ENCODE measurements at places on chromosomes 1 and 21.

GRCh38 chr1:20074055-20074724, 4.2 kb downstream of the PLA2G5 start:
- no peak for DNase-seq

GRCh38 chr21:34808569-34809204, 139.9 kb downstream of the CLIC6 start:
- DNase-seq = no peak

- DNase-seq = no peak
Measured at GRCh38 chr21:34534522-34534921, 22.5 kb upstream of the KCNE1 start.

DNA sequence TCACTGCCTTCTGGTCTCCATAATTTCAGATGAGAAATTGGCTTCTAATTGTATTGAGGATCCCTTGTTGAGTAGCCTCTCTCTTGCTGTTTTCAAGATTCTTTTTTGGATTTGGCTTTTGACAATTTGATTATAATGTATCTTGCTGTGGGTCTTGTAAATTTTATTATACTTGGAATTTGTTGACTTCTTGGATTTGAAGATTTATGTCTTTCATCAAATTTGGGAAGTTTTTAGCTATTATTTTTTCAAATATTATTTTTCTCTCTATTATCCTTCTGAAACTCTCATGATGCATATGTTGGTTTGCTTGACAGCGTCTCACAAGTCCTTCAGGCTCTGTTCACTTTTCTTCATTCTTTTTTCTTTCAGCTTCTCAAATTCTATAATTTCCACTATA, 126.1 kb downstream of the C1orf94 start:
- no peak for DNase-seq

DNA sequence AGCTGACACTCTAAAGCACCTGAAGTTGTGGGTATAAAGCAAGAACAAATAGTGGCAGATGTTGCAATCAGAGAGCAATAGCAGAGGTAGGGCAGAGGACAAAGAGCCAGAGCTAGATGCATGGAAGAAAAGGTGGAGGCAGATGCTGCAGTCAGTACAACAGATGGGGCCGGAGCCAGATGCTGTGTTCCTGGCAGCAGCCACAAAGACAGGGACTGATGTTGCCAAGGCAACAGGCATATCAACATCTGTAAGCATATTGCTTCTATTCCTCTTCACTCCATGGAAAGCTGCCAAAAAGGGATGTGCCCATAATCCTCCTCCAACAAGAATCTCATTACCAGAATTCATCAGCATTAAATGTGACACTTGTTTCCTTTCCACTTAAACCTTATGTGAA, 108.0 kb downstream of the TNNI3K start:
- no peak for DNase-seq

DNA sequence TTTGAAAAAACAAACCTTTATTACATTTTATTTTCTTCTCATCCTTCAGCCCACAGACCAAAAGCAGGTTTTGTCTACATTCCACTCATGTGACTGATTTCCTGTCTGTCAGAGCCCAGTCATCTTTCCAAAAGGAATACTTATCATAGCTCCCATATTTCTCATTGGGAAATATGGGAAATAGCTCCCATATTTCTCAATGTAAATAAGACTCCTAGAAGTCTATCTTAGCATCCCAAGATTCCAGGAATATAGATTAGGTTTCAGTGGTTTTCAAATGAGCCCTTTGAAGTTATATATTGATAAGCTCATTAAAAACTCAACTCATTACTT, 19.1 kb upstream of the NRDC start:
- no peak for DNase-seq

DNA sequence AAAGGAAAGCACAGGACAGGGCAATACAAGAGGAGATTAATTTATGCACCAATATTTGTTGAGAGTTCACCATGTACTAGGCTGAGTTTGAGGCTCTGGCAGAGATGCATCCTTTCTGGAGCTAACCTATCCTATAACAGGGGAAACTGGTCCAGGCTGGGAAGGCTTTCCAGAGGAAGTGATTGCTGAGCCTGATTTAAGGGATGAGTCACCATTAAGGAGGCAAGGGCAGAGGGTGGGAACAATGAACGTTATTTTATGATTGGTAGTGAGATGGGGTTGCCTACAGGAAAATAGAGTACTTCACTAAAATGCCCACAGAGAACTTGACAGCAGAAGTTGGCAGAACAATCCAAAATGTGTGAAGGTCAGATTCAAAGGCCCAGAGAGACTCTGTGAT, 141.4 kb downstream of the PLPP3 start:
- no peak for DNase-seq

All from NCI-H1436 treated with DMSO at 0.1 percent for 48 hours (cell line).